Osteoblast (primary cell): ENCODE measurements at places on chromosomes 2 and 18. TPM values are rescaled to one million over a fixed set of nuclear protein-coding genes. Genes with fewer than 3 reads are reported as not detected.

DNA sequence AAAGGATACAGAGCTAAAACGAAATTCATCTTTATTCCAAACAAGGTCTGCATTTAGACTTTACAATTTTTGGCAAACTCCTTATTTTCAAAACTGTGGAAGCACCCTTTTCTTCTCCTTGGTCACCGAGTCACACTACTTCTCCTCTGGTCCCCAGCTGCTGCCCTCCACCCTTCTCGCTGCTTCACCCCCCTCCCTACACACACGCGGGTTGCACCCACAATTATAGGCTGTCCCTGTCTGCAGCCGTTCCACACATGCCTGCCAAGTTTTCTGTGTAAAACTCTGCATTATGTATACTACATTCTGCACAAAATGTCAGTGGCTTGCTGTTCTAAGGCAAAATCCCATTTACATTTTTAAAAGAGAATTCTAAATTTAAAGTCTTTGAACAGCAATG, 63.5 kb downstream of the PTPN2 start:
- no peak for DNase-seq

SLC11A1 gene
- 0.29 and 0.36 TPM in 2 replicates for total RNA-seq

DNA sequence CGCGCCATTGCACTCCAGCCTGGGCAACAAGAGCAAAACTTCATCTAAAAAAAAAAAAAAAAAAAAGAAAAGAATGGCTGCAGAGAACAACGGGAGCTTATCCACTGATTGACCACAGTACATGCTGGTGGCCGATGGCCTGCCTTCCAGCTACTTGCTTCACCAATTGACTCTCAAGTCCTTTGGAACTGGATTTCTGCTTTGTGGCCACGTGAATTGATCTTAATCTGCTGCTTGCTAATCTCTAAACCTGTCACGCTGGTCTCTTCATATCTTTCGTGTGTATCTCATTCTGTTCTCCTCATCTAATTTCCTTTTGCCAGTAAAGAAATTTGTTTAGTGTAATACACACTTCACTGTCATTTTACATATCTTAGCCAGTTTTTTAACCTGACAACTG, 512.5 kb upstream of the CNTNAP5 start:
- DNase-seq: no peak

DNA sequence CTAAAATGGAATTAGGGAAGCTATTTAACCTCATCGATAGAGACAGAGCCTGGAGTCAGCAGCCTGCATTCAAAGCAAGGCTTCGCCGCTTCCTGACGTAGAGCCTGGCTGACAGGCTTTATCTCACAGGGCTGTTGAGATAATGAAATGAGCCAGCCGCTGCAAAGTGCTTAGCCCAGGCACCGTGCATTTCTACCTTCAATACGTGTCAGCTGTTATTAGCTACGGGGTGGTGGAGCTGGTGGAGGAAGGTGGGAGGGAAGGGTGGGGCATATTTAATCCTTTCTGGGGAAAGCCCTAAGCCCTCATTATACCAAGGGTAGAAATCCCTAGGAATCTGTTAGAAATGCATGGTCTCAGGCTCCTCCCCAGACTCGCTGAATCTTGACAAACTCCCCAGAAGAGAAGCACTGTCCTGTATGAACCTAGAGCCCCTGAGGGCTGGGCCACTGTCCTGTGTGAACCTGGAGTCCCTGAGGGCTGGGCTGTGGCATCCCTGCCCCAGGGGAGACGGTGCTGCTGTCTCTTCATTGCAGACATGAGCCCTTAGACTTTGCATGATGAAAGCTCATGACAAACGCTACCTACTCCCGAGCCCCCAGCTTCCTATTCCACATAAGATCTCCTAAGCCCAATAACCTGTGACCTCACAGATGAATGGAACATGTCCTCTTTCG, 72.4 kb downstream of the ALPK2 start:
- no peak for DNase-seq

- peak; percentile 65 for DNase-seq
These were observed 15.9 kb downstream of the CDKL4 start for GRCh38 chr2:39227628-39228412.

DNA sequence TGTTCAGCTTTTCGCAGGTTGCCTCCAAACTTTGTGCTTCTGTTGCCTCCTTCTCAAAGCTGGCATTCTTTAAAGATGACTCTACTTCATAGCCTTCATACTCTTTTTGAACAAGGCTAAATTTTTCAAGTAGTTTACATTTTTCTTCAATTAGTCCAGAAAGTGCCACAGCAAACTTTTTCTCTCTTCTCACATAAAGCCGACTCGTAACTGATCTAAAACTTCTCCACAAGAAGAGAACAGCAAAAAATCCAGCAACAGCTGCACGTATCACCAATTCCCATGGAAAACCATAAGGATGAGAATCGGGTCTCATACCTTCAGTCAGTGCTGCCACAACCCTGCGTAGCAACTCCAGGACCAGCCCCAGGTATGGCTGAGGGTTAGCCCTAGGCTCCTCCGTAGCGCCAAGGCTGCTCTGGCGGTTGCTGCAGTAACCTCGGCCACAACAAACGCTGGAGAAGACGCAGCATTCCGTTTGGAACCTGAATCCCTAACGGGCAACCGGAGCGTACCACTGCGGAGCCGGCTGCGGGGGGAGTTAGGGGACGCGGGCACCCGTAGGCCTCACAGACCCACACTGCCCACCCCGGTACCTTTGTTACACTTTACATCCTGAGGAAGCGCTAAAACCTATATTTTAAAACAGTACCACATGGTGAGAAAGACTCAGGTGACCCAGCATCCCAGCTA, at the start of gene CTAGE1:
CTAGE1 (minus strand) TSS at position 420 of the 693 bp plus-strand sequence; CDS start at position 316, 104 bp downstream.
- DNase-seq: no peak

- DNase-seq: no peak
These were observed 20.0 kb downstream of the AQP12B start for GRCh38 chr2:240662681-240663080.

DNA sequence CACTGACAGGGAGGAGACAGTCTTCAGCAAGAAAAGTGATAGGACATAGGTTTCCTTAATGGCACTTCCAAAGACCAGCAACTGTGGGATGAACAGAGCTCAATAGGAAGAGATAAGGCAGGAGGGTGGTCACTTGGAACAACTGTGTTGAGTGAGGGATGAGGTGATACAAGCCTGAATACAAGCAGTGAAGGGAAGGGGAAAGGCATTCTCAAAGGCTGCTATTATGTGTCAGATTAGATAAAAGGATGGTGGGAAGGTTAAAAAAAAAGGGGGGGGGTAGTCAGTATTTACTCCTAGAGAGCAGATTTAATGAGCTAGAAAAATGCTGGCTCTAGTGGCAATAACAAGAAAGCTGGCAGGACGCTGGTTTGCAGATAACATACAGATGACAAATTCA, 25.7 kb downstream of the CCBE1 start:
- no peak for DNase-seq

- DNase-seq: peak; percentile 90
These were observed 25.0 kb downstream of the SERPINB8 start for GRCh38 chr18:63994783-63995399.

DNA sequence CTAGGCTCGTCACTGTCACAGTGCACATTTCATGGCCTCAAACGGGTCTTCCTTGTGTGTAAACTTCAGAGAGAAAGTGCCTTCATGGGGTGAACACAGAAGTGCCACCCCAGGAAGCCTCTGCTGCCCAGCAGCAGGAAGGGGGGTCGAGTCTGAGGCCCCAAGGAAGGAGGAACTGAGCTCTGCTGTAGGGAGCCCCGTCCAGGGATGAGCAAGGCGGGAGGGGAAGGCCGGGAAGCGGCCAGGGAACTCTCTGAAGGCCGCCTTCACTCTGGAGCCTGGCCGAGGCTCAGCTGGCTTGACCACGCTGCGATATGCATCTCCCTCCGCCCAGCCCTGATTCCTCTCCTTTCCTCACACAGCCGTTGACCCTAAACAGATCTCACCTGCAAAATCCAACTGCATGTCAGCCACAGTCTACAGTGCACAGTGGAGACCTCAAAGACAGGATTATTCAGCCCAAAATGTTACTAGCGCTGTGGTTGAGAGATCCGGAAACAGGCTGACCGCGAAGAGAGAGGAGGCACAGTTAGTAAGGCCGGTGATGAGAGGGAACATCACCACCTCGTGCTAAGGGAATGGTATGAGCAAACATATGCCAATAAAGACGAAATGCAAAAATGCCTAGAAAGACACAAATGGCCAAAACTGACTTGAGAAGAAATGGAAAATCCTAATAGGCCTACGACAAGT, 34.2 kb upstream of the CTDP1 start:
- no peak for DNase-seq

DNA sequence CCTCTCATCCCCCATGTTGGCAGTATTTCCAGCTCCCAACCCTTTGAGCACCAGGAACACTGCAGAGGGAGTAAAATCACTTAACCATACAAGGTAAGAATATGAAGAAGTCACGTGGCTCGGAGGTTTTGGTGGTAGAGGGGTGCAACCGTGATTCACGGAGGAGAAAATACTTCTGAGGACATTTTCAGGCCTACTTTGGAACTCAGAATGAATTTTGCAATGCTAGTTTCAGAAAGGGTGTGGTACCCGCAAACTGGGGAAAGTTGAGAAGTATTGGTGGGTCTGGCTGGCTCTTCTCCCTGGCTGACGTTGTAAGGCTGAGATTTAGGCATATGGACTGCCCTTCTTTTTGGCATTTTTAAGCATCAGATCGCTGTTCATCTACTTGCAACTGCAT, 442 bp downstream of the SERPINB5 start:
- DNase-seq: no peak

GRCh38 chr18:46416706-46417638, 240.0 kb downstream of the LOXHD1 start:
- no peak for DNase-seq

TBR1 gene
- total RNA-seq: under 0.01 TPM in 1 of 2 replicates, not detected in the other

- DNase-seq: no peak
These were observed 377.1 kb upstream of the HS6ST1 start for GRCh38 chr2:128695646-128696220.

GRCh38 chr2:156327835-156328695, 4.5 kb downstream of the NR4A2 start:
- peak; percentile 51 for DNase-seq

RFTN2 gene
- total RNA-seq: 14.5 and 18.6 TPM in 2 replicates

POTEJ gene
- not detected in 2 replicates for total RNA-seq

EPAS1 gene
- 198 and 260 TPM in 2 replicates for total RNA-seq

DNA sequence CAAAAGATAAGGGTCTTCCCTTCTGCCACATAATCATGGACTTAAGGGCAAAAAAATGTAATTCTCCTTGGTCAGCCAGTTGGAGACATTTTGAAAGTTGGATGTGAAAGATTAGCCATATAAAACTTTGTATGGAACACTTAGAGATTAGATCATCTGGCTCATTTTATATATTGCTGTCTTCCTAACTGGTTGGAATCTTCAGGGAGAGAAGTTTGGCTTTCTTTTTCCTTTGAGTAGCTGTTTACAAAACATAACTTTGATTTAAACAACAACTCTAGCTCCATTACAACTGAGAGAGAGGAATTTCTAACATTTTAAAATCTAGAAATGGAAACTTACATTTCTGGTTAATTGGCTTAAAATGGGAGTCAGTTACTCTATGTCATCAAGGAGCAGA, 132.7 kb downstream of the RDH14 start:
- no peak for DNase-seq

OR6B2 gene
- total RNA-seq: not detected in 2 replicates

GRCh38 chr2:114442510-114442909, at the start of gene DPP10:
Gene DPP10, plus strand, starts transcription at chr2:114442641.
- peak; percentile 31 for DNase-seq

GRCh38 chr2:143524119-143524553, 394.9 kb downstream of the ARHGAP15 start:
- no peak for DNase-seq

DNA sequence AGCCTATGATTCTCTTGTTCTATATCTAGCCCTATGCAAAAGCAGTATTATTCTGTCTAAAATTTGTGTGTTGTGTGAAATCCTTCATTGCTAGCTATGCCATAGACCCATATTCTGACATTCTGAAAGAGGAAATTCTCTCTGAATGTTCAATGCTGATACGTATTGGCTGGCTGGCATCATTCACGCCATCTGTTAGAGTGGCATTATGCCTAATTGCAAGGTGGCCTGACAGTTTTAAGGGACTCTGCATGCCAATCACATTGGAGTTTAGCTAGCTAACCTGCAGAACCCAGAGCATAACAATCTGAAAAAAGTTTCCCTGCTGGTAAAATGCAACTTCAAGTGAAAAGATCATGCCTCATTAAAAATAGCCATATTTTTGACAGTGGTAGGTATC, 316.0 kb downstream of the SOX11 start:
- no peak for DNase-seq

DSG1 gene
- total RNA-seq: not detected in 2 replicates

DNA sequence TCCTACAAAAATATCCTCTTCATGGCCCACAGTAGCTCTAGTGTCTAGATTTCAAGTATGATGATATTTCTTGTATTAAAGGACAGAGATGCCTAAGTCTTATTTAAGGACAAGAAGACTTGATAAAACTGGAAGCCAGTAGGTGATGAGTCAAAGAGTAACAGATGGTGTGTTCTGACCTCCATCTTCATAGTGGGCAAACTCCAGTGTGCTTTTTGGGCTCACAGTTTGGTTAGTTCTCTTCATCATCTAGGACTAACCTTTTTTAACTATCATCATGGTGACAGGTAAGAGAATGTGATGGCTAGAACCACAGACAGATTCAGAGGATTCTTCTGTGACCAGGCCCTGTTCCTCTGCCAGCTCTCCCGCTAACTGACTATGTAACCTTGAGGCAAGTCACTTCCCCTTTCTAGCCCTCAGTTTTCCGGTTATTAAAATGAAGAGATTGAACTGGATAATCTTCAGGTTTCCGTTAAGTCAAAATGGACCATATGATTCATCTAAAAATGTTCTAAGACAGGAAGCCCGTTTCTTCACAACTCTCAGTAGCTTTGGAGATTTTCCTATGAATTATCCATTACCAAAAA, 140.3 kb upstream of the RASGRP3 start:
- no peak for DNase-seq

DNA sequence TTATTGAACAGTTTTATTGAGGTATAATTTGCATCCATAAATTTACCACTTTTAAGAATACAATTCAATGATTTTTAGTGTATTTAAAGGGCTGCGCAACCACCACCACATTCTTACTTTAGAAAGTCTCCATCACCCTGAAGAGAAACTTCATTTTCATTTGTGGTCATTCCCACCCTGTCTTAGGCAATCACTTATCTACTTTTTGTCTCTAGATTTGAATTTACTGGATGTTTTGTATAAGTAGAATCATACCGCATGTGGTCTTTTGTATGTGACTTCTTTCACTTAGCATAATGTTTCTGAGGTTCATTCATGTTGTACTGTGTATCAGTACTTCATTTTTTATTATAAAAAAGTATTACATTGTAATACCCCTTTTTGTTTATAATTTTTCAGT, 17.9 kb upstream of the SLC4A10 start:
- DNase-seq: no peak

CNDP1 gene
- not detected in 2 replicates for total RNA-seq

DNA sequence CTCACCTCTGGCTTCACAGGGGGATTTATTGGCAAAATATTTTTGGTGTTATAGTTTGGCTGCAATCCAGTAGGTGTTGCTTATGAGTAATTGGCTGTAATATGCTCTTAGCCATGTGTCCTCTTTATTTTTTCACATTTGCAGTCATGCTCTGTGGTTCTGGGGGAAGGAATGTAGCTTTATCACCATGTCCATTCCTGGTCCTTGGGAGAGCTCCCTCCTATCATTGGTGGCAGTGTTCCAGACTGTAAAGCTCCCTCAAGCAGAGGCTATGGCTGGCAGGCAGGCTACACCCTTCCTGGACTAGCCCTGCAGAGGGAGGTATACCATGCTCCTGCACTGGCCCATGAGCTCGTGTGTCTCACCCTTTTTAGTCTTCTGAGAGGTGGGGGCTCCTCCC, 120.0 kb upstream of the FSIP2 start:
- no peak for DNase-seq
